GDM1 (cell line): ENCODE measurements at places on chromosomes 2 and 18.

GRCh38 chr2:693606-694005, 16.4 kb upstream of the TMEM18 start:
- DNase-seq, result no peak

DNA sequence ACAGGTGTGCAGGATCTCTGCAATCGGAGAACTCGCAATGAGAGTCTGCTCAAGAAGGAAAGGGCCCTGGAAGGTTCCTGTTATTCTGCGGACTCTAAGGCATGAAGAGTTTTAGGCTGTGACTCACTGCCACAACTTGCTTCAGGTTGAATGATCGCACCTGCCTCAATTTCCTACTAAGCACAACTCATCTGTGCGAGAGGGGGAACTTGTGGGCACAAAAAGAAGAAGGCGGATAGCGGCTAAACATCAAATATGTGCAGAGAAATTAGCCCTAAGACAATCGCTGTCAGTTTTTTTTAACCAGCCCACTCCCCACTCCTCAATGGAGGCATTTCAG, 14.0 kb upstream of the CREG2 start:
- DNase-seq, result peak; percentile 29

DNA sequence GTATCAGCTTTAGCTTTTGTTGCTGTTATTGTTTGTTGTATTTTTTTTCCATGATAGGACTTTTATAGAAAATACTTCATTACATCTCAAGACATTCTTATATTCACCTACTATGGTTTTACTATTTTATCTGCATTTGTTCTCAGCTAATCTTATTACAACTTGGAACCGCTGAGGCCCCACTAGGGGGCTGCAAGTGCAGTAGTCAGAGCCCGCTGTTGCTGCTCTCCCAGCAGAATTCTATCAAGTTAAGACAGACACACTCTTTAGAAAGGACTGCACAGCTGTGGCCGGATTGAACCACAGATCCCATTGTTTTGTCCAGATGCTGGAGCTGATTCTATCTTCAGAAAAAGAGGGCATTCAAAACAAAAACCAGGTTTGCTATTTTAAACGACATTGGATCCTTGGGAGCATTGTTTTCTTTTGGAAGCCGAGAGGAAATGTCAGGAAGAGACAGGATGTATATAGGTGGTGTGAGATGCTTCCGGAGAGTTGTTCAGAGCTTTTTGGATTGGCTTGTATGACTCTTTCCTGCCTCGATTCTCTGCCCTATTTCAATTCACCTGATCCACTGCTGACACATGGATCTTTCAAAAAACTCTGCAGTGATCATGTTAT, 105.7 kb upstream of the GAREM1 start:
- no peak for DNase-seq

- DNase-seq, result no peak
Observed at GRCh38 chr2:66408905-66409304, 26.0 kb upstream of the MEIS1 start.

DNA sequence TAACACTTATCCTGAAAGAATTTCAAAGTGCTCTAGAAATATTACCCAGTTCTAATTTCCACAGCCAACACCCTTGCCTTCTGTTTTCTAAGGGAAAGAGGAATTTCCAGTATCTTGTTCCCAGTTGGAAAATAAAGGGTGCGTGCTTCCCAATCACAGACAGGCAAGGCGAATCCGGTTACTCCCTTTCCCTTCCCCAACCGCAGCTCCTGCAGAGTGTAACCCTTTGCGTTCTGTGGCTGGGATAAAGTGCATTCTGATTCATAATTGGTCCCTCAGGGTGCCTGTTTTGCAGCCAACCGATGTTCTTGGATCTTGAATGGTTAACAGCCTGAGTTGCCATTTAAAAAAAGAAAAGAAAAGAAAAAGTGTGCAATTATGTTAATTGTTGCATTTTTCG, 40.6 kb upstream of the PGAP1 start:
- DNase-seq, result no peak

- DNase-seq, result no peak
Observed at GRCh38 chr2:144643537-144644336, 123.8 kb upstream of the ZEB2 start.

DNA sequence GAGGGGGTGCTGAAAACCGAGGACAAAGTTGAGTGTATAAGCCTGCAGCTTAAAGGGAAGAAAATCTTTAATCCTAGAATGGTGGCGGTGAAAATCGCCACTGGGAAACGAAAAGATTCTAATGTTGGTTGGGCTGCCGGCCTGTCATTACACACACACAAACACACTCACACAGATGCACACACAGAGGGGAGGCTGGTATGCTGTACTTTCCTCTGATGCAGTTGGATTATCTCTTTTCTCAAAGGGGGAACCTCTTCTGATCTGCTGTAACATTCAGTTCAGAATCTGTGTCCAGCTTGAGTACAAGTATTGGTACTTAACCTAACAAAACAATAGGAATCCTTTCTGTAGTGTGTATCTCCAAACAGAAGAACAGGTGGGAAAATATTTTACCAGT, 39.0 kb downstream of the ANXA4 start:
- no peak for DNase-seq

DNA sequence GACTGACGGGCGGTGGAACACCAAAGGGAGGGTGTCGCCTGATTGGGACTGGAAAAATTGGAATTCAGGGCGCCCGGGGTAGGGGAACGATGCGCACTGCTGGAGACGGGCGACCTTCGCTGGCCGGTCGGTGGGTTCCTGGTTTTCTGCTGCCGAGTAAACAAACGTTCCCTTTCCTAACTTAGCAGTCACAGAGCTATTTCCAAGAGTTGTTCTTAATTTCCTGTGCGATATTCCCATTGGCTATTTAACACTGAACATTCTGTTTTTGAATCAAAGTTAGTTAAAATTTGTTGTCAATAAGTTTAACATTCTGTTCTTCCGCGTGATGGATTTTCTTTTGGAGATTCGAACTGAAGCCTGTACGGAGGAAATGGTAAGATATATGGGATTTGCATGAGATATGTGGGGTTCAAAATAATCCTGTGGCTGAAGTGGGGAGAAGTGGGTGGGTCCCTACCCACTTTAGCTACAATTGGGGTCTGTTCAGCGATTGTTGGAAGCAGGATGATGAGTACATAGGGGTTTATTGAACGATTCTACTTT, 862 bp downstream of the C18orf54 start:
- no peak for DNase-seq

DNA sequence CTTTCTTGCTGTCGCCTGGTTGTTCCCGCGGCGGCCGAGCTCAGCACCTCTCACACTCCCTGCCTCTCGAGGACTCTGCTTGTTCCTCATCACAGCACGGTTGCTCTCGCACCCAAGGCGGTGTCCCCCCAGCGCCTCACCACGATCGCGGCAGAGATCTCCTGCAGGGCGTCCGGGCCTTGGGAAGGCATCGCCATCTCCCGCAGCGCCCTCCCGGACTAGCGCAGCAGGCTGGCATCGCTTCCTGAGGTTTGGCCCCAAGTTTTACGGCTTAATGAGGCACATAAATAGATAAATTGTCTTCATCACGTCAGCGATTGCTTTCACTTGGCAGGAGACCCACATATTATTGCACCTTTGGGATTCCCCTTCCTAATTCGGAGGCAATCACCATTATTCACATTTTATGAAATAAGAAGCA, 125.4 kb downstream of the RGPD3 start:
- DNase-seq, result no peak

GRCh38 chr2:191126386-191127085, 24.3 kb downstream of the STAT4 start:
- DNase-seq, result no peak

GRCh38 chr2:237465515-237466148, 21.4 kb upstream of the MLPH start:
- DNase-seq, result no peak

- DNase-seq, result no peak
Observed at GRCh38 chr2:209771474-209772289, at the start of gene UNC80. Gene UNC80 (plus strand): TSS chr2:209771832. CDS start chr2:209772073, 241 bp downstream.

- DNase-seq, result no peak
Observed at GRCh38 chr2:149661844-149662243, 74.3 kb upstream of the MMADHC start.

GRCh38 chr2:39968037-39968436, 189.0 kb upstream of the THUMPD2 start:
- DNase-seq, result no peak

DNA sequence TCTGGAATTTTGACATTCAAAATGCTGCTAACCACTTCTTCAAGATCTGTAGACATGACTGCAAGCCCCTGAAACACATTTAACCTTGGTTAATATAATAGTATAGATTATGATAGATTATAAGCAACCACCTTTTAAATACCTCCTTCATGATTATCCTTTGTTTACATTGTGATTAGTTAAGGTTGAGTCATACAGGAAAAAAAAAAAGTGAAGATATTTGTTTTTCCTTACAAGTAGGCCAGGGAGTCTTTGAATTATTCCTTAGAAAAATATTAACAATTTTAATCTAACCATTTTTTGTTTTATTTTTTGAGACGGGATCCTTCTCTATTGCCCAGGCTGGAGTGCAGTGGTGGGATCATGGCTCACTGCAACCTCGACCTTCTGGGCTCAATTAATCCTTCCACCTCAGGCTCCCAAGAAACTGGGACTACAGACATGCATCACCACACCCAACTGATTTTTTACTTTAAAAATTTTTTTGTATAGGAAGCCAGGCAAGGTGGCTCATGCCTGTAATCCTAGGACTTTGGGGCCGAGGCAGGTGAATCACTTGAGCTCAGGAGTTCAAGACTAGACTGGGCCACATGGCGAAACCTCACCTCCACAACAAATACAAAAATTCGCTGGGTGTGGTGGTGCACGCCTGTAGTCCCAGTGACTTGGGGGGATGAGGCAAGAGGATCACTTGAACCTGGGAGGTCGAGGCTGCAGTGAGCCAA, 99.4 kb downstream of the SLC39A10 start:
- no peak for DNase-seq

DNA sequence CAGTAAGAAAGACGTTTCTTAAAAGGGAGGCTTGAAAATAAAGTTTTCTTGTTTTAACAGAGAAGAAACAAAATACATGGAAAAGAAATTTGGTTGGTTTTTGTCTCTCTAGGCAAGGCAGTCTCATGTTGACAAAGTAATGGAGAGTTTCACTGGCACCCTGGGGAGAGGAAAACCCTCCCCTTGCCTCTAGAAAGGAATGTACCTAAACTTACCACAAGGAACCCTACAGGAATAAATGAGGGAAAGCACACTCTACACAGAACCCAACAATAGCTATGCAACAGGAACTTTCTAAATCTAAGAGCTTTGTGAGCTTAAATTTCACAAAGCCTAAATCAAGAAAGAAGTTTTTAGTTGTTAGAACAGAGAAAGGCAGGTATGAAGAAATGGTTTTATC, 37.0 kb downstream of the FIGN start:
- DNase-seq, result no peak

- DNase-seq, result no peak
Observed at GRCh38 chr2:103445347-103445746, 683.5 kb downstream of the TMEM182 start.

DNA sequence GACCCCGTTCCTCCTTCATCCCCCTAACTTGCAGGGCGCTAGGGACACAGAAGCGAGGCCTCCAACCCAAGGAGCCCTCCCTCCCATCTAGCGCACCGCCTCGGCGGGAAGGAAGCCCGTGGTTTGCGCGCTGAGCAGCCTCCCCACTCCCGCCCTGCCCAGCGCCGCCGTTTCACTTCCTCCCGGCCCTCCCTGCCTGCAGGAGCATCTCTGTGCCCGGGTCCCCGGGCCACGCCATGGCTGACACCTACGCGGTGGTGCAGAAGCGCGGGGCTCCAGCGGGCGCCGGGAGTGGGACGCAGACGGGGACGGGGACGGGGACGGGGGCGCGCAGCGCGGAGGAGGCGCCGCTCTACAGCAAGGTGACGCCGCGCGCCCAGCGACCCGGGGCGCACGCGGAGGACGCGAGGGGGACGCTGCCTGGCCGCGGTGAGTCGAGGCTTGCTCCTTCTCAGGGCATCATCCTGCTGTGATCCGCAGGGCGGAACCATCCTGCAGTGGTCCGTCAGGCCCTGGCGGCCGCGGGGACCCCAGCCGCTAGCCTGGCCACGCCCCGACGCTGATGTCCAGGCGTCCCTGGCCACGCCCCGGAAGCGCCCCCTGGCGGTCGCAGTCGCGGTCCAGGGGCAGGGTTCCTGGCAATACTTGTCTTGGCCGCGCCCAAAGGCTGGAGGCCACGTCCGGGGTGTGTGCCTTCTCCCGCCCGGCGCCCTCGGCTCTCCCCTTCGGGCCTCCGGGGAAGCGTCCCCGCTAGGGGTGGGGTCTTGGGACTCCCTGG, 16.4 kb downstream of the PTPN18 start:
- peak; percentile 68 for DNase-seq

- no peak for DNase-seq
Observed at GRCh38 chr2:118449401-118449800, 361.1 kb downstream of the INSIG2 start.

DNA sequence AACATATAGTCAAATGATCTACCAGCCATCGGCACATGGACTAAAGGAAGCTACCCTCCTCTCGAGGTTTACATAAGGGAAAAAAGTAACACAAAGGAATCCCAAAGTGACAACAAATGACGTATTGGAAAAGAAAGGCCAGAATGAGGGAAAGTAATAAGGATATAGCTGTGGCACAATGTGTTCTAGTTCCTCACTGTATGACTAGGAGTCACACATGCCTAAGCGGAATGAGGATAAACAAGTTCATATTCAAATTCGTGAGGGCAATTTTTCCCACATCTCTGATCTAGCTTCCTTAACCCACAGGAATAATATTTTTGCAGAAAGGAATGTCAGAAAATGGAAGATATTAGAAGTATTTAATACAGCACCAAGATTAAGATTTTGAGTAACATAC, 162.3 kb upstream of the PID1 start:
- no peak for DNase-seq

DNA sequence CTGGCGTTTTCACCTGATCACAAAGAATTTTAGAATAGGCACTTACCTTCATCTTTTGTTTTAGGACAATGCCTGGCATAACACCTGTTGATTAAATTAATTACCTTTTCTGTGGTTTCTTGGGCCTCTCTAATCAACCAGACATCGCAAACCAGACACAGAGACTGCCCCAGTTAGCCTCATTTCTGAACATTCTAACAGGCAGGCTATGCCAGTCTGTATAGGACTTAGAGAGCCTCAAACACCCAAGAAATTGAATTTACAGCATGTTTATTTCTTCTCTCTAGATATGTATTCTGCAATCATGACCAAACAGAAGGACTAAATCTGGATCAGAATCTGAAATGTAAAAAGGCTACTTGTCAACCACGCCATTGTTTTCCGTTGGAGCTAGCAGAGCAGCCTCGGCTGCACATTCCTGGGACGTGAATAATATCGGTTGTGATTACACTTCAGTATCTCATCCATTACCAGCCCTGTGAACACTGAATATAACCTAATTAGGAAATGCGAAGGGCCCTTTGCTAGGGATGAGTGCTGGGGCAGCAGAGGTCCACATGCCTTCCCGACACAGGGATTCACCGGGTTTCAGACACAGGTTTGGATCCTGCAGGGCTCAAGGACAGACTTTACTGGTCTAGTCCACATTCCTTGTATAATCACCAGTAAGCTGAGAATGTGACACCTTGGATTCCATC, 17.5 kb upstream of the CDC42EP3 start:
- DNase-seq, result no peak

GRCh38 chr18:22639026-22639463, 221.3 kb upstream of the CTAGE1 start:
- DNase-seq, result no peak
